ENCODE measurements at places on chromosomes 7 and 10.

- DNase-seq: peak; percentile 61
Observed at GRCh38 chr7:140223515-140224221, 46.9 kb upstream of the KDM7A start.

- no peak for DNase-seq
Observed at GRCh38 chr10:14349081-14349480, 18.4 kb upstream of the FRMD4A start.

DNA sequence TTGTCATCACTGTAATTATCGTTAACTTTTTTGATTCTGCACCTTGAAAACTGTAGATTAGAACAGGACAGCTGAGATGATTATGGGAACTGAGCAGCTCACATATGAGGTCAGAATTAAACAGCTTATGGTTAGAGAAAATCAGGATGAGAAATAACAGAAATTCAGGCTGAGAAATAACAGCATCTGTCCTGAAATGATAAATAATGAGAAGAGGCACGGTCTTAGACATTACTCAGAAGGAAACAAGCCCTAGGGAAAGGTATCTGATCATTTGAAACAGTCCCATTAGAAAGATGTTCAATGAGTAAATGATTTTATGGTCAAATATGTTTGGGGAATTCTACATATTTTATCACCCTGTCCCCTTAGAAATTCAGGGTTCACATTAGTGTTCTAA is 65.6 kb upstream of the PCGF5 start:
- no peak for DNase-seq

- DNase-seq: no peak
Observed at GRCh38 chr7:73706126-73707044, 13.1 kb downstream of the STX1A start.

GRCh38 chr7:38141187-38141586 is 36.9 kb upstream of the STARD3NL start:
- DNase-seq: no peak

- DNase-seq: no peak
Observed at GRCh38 chr10:80104066-80104926, 25.8 kb downstream of the TMEM254 start.

DNA sequence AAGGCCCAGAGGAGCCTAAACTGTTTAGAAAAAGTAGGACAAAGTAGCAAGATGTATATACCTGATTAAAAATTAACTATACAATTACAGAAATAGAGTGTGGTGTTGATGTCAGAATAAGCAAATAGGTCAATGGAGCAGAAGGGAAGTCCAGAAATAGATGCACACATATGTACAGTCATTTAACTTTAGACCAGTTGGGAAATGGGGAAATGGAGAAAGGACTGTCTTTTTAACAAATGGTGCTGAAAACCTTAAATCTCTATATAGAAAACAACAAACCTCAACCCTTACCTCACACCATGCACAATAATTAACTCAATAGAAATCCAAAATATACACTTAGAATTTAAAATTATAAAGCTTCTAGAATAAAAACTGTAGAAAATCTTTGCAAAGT is 72.2 kb downstream of the CH25H start:
- DNase-seq: no peak

- DNase-seq: no peak
Observed at GRCh38 chr10:125020386-125020785, 78.5 kb downstream of the ZRANB1 start.

- DNase-seq: no peak
Observed at GRCh38 chr7:95190515-95190914, 133.8 kb downstream of the PON1 start.

- DNase-seq: peak; percentile 32
Observed at GRCh38 chr10:84173501-84173929, at the start of gene GPR15LG. Gene GPR15LG, plus strand, starts transcription at chr10:84173801. Its CDS starts 51 bp downstream, at chr10:84173852.

GRCh38 chr10:79318369-79318768 is 28.9 kb upstream of the PPIF start:
- DNase-seq: no peak

- DNase-seq: no peak
Observed at GRCh38 chr10:67819768-67820204, 18.2 kb downstream of the DNAJC12 start.

GRCh38 chr7:101877882-101878591 is 60.6 kb downstream of the CUX1 start:
- DNase-seq: no peak

GRCh38 chr10:120979435-120980278 is 128.5 kb downstream of the WDR11 start:
- no peak for DNase-seq

DNA sequence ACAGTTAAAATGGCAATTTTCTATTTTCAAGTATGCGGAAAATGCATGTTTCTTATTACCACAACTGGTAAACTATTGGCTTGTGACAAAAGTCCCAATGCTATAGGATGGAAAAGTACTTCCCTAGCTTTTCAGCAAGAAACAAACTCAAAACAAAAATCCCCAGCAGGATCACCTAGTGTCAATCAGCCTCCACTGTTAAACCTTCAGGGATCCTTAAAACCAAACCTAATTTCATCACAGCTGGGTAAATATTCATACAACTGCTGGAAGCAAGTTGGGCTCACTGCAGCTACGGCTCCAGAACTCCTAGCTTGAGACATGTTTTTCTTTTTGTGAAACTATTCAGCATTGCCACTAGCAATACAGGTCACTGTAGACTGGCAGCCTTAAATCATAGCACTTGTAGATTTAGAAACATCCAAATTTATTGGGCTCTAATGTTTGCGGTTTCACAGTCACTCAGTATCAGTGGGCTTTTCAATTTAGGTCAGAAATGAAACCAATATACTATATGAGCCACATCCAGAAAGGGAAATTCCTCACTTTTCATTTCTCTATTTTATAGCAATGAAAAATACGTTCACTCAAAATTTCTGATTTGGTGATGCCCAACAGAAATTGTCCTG is 145.2 kb upstream of the ANK3 start:
- DNase-seq: no peak

- peak; percentile 71 for DNase-seq
Observed at GRCh38 chr7:150322114-150322832, 882 bp upstream of the LRRC61 start.

- DNase-seq: no peak
Observed at GRCh38 chr10:15045380-15045779, 1.6 kb downstream of the OLAH start.

DNA sequence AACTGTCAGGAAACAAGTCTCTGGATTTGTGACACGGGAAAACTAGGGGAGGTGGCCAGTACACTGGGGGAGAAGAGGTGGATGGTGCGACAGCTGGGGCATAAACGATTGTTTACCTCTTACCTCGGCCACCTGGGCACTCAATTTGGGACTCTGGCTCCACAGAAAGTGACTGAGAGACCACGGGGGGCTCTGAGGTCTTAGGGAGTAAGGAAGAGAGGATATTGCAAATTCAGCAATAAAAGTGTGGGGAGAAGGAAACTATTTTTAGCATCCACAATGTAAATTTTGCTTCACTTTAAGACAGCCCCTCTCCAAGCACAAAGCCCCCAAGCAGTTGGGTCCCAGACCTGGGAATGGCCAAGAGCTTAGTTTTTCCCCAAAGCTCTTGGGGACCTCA is 440.5 kb downstream of the GRID1 start:
- no peak for DNase-seq

DNA sequence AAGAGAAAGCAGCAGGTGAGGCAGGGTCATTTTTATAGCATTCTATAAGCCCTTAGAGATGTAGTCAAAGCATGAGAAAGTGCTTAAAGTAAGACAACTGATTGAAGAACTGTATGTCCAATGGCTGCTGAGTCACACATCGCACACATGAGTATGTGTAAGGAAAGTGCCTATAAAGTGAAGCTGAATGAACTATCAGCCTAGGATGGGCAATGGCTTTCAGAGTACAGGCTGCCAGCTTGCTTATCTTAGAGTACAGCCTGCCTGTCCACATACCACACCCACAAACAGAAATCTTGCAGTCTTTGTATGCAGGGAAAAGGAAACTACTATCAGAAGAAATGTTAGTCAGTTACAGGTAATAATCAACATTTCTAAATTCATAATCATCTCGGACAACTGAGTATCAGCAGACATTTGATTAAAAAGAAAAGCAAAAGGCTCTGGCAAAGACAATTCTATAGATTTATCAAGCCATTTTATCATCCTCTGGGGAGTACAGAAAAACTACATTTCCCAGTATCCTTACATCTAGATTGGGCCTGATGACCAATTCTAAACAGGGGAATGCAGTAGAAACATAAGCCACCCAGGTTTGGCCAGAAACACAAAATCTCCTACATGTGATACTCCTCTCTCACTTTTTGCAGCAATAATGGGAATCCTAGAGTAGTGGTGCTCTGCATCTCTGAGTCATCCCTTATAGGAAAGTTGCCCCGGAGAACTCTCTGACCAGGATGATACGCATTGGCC is 16.2 kb upstream of the EPHB6 start:
- DNase-seq: no peak

DNA sequence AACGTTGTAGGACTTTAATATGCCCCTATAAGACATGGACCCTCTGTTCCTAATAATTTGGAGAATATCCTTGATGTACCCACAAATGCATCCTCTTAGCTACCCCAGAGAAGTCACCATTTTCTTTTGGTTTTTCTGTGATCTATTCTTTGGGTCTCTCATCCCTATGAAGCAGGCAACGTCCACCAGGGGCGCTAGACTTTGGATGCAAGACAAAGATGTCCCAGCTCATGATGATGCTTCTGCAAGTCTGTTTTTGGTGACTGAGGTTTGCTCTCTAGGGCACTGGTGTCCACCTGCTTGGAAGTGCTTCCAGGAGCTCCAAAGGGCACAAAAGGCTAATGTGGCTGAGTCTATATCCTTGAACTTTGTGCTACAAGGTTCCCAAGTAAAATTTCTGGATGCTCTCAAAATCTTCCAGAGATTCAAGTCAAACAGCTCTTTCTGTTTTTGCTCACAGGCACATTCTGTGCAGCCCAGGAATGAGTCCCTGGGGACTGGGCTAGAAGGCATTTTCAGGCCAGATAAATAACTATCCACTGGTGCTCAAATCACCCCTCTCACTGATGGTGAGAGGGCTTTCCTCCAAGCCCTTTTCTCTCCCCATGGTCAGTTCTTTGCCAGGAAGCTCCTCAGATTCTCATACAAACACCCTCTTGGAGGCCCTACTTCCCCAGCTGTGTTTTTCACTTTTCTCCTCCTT is 166.4 kb downstream of the C7orf25 start:
- DNase-seq: no peak

- no peak for DNase-seq
Observed at GRCh38 chr7:139218173-139218572, 12.9 kb upstream of the UBN2 start.

DNA sequence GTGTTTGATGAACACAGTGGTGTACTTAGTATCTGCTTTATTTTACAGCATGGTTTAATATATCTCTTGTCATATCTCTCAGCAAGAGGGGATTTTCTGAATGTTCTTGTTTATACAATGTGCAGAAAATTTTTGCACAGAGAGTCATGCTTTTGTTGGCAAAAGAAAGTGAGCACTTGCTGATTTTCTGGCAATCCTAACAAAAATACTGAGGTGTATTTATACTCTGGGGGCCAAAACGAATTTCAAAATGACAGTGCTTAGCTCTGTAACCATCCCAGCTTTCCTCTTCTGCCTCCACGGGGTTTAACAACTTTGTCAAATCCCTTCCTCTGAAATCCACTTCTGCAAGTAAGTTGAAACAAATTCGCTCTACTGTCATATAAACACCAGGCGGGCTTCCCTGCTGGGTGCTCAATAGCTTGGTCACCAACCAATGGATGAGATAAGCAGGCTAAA is 169.2 kb downstream of the NOC3L start:
- no peak for DNase-seq

- no peak for DNase-seq
Observed at GRCh38 chr10:23047201-23048050, 48.0 kb upstream of the MSRB2 start.

DNA sequence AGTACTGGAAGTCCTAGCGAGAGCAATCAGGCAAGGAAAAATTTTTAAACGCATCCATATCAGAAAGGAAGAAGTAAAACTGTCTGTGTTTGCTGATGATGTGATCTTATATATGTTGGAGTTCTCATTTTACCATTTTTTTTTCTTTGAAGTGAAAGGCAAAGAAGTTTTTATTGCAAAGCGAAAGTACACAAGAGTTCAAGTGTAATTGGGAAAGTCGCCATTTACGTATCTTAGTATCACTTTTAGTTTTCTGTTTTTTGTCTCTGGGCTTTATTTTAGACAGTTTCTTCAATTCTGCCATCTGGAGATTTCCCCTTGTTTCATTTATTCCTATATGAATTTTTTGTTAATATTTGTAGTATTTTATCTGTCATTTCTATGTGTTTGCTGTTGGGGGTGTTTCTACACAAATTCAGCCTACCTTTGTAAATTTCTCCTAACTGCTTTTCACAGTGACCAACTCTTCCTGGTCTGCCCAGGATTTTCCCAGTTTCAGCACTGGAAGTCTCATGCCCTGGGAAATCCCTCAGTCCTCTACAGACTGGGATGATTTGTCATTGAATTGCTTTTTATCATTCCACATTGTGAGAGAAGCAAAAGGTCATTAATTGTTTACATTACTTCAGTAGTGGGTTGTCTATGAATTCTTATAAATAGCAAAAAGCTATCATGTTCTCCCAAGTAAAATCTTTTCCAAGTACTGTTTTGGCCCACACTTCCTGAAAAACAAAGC is 23.2 kb downstream of the BET1 start:
- no peak for DNase-seq

All from activated CD8-positive, alpha-beta memory T cell treated with anti-CD3 and anti-CD28 coated beads for 24 hours (primary cell).